Caki2 (cell line): ENCODE measurements at places on chromosomes 11 and 22.

- no peak for DNase-seq
Measured at GRCh38 chr11:43987384-43988039, 45.1 kb downstream of the C11orf96 start.

DNA sequence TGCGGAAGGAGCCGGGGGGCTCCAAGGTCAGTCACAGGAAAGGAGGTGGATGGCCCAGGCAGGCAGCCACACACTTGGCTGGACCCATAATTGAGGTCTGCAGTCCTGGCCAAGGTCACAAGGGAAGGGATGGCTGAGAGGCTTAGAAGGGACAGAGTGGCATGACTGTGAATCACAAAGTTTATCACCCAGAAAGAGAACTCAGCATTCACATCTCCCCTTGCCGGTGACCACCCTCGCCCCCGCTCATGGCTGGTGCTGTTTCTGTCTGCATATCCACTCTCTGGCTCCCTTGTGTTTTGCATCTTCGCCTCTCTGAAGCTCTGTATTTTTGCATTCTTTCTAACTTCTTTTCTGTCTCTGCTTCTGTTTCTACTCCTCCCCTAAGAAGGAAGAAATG, 117.5 kb downstream of the FEZ1 start:
- DNase-seq, result no peak

- DNase-seq, result no peak
Measured at GRCh38 chr22:26547426-26547825, 35.2 kb upstream of the TFIP11 start.

GRCh38 chr11:65700399-65700798, 11.7 kb upstream of the KAT5 start:
- DNase-seq, result no peak

- no peak for DNase-seq
Measured at GRCh38 chr22:41274856-41275255, 11.1 kb downstream of the RANGAP1 start.

DNA sequence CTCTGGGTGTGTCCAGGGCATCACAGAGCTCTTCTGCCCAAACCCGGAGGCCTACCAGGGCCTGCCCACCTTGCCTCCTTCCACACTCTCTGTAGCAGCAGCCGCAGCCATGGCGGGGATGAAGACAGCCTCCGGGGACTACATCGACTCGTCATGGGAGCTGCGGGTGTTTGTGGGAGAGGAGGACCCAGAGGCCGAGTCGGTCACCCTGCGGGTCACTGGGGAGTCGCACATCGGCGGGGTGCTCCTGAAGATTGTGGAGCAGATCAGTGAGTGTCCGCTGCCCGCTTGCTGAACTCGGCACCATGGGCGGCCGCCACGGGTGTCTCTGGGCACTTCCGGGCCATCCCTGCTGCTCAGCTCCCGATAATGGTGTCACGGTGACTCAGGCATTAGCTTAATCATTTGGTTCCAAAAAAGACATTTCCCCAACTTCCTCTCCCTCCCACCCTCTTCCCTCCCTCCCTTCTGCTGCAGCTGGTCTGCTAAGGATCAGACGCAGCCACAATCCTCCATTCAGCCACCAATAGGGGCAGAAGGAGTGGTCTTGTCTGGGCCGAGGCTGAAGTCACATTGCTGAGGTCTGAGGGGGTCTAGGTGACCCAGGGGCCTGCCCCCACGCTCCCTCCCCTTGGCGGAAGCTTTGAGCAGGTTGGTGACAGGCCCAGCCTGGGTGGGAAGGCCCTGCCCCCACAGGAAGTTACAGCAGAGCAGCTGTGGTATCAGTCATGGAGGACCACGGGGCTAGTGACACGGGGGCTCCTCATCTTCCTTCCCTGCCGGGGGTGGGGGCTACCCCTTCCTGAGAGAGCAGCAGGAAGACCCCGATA, 950 bp downstream of the FERMT3 start:
- no peak for DNase-seq

GRCh38 chr22:48779661-48780596, 1047.7 kb downstream of the BRD1 start:
- DNase-seq, result no peak

GRCh38 chr11:130437848-130438247, 9.4 kb upstream of the ADAMTS8 start:
- no peak for DNase-seq

DNA sequence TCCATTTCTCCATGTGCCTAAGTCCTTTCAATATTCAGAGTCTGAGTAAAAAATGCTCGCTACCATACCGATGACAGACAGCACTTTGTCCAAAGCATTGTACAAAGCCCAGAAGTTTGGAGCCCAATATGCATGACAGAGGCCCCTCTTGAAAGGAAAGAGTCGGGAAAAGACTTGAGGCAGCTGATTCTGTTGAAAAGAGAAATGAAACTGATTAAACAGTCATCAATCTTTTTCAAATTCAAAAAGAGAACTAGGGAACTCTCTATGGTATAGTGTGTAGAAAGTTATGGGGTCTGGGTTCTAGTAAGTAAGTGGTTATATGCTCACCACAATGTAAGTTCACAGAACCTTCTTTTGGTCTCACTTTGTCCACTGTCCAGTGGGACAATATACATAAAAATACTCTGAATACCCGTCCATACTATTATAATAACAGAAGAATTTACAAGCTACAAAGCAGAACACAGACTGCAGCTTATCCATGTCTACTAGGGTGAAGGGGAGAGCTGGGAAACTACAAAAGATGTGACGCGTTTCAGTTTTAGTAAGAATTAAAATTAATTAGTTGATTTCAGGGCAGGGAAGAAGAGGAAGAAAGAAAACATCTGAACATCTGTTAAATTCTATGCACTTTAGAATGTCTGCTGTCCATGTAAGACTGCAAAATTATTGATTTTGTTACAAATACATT, 26.7 kb downstream of the ALG8 start:
- DNase-seq, result no peak

DNA sequence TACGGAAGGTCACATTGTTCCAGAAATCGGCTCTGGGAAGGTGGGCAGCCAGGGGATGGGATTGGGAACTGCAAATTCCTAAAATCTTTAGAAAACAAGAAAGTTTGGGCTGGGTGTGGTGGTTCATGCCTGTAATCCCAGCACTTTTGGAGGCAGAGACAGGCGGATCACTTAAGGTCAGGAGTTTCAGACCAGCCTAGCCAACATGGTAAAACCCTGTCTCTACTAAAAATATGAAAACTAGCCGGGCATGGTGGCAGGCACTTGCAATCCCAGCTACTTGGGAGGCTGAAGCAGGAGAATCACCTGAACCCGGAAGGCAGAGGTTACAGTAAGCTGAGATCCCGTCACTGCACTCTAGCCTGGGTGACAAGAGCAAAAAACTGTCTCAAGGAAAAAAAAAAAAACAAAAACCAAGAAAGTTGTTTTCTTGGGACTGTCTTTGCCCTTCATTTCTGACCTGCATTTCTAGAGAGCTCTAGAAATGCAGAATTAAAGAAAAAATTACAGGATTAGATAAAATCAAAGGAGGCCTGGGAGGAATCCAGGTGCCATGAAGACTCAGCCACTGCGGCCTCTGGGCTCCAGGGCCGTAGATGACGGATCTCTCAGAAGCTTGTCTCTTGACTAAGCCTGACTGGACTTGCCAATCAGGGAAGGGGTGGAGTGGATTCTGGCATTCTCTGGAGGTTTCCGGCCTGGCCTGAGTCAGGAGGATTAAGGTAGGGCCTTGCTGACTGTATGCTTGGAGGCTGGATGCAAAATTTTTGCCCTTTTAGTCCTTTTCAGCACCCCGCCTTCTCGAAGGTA, 5.3 kb upstream of the MALAT1 start:
- DNase-seq, result peak; percentile 80
